ENCODE measurements at places on chromosomes 7 and 10. TPM values are rescaled to one million over a fixed set of nuclear protein-coding genes. Genes with fewer than 3 reads are reported as not detected.

Gene RPEL1
- total RNA-seq: 0.13 TPM

Gene PON1
- total RNA-seq: under 0.01 TPM

Gene GHRHR
- not detected for total RNA-seq

Gene TFEC
- total RNA-seq: 0.32 TPM

Data from articular chondrocyte of knee joint (primary cell).